ENCODE measurements at places on chromosomes 5 and 9. TPM values are rescaled to one million over a fixed set of nuclear protein-coding genes. Genes with fewer than 3 reads are reported as not detected.

Gene ZNF883
- 1.2 TPM for polyA plus RNA-seq

Gene RBM18
- polyA plus RNA-seq: 19.0 TPM

Gene PAXX
- 64.3 TPM for polyA plus RNA-seq

Gene CDH12
- polyA plus RNA-seq: not detected

Gene UGT3A2
- not detected for polyA plus RNA-seq

Gene PAPPA
- 0.04 TPM for polyA plus RNA-seq

Gene ARL14EPL
- polyA plus RNA-seq: 0.69 TPM

Gene DOCK8
- 76.8 TPM for polyA plus RNA-seq

Gene SLC36A2
- polyA plus RNA-seq: not detected

Gene PTBP3
- 32.7 TPM for polyA plus RNA-seq

Gene EPB41L4B
- polyA plus RNA-seq: not detected

Gene CDK7
- polyA plus RNA-seq: 23.9 TPM

Gene RICTOR
- 11.8 TPM for polyA plus RNA-seq

Gene TXNDC8
- not detected for polyA plus RNA-seq

Gene DEPDC1B
- polyA plus RNA-seq: 0.23 TPM

Gene TTC23L
- polyA plus RNA-seq: not detected

Gene TSLP
- not detected for polyA plus RNA-seq
